Activated CD4-positive, alpha-beta T cell treated with anti-CD3 and anti-CD28 coated beads, Interleukin-2, amount 50 U/mL, for 48 hours (primary cell): ENCODE measurements at places on chromosomes 11 and 22.

- no peak for DNase-seq
Measured at GRCh38 chr11:105618343-105618955, 8.6 kb downstream of the GRIA4 start.

- DNase-seq = no peak
Measured at GRCh38 chr11:118618991-118619375, 11.6 kb downstream of the PHLDB1 start.

DNA sequence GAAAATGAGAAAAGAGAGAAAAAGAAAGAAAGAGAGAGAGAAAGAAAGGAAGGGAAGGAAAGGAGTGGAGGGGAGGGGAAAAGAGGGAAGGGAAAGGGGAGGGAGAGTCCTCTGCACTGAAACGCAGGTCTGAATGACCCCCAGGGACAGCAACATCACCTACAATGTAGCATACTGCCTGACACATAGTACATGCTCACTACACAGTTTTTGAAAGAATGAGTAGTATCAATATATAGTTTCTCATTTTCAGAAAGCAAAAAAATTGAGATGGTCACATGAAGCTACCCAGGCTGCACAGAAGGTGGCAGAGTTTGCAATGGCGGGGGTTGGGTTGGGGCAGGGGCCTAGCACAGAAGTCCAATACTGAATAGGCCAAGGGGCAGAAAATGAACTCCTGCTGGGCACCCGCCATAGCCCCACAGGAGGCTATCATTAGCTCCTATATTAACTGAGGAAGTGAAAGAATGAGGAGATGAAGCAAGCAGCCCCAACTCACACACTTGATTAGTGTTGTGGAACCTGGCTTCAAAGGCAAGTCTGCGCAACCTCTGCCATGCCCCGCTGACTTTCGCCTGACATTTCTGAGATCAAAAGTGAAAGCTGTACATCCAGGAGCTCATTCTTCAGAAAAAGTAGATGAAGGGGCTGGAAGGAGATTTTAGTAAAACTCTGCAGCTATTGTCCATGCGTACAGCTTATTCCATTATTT, 241.2 kb upstream of the SYN3 start:
- no peak for DNase-seq

- DNase-seq = no peak
Measured at GRCh38 chr11:4672470-4672869, 25.2 kb downstream of the OR51E2 start.

DNA sequence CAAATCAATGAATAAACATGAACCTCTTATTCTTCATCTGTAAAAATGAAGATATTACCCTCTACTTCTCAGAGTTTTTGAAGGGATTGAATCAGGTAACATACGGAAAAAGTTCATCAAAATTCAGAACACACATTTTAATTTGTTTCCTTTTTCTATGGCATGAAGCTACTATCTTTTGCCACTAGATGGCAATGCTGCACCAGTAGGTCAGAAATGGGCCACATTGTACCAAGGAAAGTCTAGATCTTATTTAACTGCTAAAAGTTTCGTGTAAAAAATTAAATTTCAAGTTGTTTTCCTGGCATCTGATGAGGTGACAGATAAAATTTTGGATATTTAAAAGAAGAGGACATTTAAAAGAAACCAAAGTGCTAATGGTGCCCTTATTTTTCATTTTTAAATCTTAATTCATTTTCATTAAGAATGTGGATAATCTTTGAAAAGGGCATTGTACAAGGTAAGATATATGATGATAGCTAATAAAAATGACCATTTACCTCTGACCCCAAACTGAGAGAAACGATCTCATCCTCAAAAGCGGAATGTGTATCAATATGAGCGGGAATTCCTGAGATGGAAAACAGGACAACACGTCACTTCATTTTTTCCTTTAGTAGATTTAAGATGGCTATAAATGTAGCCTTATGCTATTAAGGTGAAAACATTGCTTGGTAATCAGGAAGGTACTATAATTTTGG, 16.1 kb downstream of the ALKBH8 start:
- DNase-seq = peak; percentile 25

- DNase-seq = no peak
Measured at GRCh38 chr11:35955636-35956035, 11.8 kb downstream of the LDLRAD3 start.

DNA sequence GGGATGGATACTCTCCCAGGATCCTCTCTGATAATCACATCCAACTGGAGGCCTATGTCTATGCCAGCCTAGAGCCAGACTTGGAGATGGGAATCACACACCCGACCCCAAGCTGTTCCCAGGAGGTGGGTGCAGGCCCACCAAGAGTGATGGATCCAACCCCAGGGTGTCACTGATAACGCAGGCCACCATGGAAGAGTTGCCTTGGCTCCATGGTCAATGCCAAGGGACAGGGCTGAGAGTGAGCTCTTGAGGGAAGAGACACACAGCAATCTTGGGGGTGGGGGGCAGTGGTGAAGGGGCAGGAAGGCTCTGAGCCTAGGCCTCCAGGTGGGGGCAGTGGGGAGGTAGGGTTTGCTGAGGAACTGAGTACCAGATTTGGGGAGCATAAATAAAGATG, 16.9 kb downstream of the TUB start:
- DNase-seq = no peak

- DNase-seq = peak; percentile 8
Measured at GRCh38 chr11:125626288-125626950, 1.5 kb downstream of the CHEK1 start.

DNA sequence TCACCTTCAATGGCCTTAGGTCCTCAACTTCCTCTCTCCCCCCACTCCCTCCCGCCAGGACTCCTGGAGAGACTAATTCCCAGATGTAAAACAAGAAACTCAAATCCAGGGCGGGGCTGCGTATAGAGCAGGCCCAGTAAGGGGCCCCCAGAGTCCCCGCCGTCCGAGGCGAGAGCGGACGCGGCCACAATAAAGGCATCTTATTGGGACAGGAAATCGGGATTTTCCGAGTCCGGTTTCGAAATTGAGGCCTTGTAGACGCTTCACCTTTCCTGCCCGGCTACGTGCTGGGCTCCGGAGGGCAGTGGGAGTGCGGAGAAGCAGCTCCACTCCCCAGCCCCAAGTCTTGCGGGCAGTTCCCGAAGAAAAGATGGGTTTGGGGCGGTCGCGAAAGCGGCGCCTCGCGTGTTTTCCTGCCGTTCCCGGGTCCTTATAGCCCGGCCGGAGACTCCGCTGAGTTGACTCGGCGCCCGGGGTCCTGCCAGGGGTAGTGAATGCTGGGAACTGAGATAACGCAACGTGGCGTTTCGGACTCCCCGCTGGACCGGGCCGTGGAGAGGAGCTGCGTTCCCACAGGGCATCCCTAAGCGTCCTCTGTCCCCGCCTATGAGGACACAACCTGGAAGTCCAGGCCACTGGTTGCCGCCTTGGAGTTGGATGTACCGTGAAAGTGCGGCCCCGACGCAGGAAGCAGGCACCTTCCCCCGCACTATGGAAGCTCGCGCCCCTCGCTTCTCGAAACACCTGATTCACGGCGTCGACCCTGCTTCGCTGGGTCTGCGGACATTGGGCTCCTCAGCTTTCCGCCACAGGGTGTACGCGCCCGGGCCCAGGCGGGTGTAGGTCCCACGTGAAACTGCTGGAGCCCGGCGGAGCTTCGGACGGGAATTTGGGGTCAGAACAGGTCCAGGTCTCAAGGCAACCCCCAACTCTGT, 4.8 kb upstream of the CHRM1 start:
- DNase-seq = no peak

DNA sequence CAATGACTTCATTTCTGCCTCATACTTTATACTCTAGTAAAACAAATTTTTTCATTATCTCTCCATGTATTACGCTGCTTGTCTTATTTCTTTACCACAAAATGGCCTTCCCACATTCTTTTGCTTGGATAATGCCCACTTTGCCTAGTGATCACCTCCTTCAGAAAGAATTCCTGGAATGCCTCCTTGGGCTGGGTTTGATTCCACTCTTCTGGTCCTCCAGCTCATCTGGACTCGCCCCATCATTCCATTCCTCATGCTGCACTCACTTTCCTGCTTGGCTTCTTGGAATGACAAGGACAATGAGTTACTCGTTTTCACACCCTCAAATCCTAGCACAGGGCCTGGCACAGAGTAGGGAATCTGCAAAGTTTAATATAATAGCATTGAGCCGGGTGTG, 475.1 kb upstream of the LARGE1 start:
- DNase-seq = no peak

GRCh38 chr22:38034278-38034882, 22.8 kb upstream of the PICK1 start:
- no peak for DNase-seq

- no peak for DNase-seq
Measured at GRCh38 chr11:114197799-114198500, 98.2 kb upstream of the NNMT start.

GRCh38 chr11:76200006-76200940, 6.0 kb downstream of the WNT11 start:
- no peak for DNase-seq

GRCh38 chr11:75813622-75814039, 1.4 kb upstream of the UVRAG start:
- DNase-seq = no peak

DNA sequence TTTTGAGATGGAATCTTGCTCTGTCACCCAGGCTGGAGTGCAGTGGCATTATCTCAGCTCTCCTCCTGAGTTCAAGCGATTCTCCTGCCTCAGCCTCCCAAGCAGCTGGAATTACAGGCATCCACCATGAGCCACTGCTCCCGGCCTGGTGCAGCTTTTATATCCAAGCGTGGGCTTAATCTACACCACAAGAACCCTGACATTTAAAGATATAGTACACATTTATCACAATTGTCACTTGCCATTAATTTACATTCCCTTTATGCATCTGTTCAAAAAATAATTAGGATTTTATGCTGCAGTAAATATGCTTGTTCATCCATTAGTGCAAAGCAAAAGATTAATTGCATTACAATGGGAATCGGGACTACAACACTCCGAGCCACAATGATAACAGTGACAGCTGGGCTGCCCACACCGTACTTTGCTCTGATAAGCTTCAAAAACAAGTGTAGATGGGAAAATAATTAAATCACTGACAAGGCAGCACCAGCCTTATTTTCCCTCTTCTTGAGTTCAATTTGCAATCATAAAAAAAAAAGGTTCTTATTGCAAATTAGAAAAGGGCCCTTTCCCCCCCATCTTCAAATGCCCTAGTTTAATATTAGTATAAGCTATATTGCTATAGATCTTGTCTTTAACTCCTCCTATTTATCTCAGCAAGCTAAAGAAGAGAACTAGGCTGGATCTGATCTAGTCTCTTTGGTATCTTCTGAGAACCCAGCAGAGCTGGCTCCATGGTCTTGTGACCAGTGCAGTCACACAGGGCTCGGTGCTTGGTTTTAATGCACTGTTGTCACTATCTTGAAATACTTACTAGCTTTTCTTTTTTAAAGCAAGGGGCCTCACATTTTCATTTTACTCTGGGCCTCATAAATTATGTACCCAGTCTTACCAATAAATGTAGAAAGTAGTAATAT, 206.2 kb upstream of the LRRC4C start:
- no peak for DNase-seq

DNA sequence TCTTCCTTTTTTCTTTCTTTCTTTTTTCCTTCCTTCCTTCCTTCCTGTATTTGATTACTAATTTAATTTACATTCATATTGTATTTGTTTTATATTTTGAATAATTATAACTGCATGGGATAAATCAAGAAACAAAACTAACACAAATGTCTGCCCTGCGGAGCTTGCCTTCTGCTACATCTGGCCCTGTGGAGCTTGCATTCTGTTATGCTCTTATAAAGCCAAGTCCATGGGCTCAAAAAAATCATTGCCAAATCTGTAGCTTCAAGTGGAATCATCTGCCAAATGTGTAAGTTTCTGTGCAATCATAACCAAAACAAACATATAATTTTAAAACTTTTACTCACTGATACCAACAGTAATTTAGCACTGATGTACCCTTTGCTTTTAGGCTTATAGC, 8.0 kb upstream of the OR52J3 start:
- no peak for DNase-seq

DNA sequence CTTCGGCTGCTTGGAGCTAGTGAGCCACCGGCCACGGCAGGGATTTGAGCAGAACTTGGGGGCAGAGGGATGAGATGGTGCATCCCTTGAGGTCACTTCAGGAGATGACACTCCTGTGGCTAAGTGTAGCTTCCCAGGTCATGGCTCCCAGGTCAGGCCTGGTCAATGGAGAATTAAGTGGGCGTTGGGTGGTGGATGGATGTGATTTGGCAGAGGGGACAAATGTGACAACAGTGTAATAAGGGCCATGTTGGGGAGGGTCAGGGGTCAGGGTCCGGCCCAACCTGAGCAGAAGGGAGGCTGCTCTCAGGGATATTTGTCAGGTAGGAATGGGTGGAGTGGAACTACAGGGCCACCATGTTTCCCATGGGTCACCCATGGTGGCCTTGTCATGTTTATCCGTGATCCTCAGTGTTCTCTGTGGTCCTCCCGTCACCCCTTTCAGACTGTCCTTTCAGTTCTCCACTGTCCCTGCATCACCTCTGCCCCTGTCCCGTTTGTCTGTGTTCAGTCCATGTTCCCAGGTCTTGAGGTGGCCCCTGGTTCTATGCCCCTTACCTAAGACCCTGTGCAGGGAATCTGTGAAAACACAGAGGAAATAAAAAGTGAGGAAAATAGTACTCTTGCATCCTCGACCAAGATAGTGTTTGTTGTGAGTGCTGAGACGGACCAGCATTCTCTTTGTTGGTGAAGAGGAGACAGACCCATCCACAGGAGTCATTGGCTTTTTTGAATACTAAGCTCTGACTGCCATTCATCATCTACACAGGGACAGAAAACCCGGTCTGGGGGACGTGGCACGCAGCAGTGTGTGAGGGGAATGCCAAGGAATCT, 6.1 kb downstream of the SLC25A1 start:
- no peak for DNase-seq

DNA sequence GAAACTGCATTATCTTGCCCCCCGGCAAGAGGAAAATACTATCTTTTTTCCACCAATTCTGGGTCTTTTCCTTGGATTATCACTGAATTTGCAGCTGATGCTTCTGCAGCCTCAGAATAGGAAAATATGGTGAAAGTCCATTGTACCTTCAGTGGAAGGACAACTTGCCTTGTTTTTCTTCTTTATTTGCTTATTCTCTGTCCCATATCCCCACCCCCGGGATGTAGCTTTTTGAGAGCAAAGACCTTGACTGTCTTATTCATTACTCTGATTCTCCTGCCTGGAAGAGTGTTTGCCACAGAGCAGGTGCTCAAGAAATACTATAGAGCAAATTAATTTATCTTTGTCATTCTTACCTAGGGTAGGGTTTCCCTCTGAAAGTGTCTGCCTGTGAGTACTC, 29.5 kb downstream of the UBASH3B start:
- no peak for DNase-seq

DNA sequence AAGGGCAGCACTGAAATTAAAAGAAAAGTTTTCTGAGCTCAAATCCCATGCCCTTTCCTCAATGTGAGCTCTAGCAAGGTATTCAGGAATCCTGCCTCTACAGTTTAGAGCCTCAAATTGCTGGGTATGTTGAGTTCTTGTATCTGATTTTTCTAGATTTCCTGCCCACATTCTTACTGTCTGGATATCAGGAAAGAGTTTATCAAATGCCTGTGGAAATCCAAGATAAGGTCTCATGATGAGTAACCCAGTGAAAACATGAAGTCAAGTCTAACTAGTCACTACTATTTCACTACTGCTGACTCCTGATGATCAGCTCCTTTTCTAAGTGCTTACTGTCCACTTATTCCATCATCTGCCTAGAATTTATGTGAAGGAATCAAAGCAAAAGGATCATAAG, 29.8 kb downstream of the LIMK2 start:
- no peak for DNase-seq
